ENCODE measurements at places on chromosomes 1 and 21.

GRCh38 chr1:36257375-36257767 lies 33.1 kb downstream of the THRAP3 start:
- DNase-seq, result no peak

DNA sequence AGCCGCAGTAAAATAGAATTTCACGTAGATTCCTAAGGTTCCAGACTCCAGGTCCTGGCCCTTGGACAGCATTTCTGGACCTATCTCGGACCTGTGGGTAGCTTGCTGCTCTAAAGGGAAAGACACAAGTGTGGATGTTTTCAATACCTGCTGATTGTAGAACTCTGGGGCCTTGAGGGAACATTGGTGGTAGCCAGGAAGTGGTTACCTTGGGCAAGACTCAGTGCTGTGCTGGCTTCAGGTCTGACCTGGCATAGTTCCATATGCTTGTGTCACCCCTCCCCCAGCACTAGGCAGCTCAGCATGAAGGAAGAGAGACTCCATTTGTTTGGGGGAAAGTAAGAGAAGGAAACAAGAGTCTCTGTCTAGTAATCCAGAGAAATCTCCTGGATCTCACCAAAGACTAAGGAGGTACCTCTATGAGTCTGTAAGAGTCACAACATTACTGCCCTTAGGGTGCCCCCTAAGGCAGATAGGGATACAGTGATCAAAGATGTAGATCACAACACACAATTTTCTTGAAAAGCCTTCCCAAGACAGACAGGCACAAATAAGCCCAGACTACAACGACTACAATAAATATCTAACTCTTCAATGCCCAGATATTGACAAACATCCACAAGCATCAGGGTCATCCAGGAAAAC lies 398.8 kb downstream of the TGFB2 start:
- DNase-seq, result no peak

DNA sequence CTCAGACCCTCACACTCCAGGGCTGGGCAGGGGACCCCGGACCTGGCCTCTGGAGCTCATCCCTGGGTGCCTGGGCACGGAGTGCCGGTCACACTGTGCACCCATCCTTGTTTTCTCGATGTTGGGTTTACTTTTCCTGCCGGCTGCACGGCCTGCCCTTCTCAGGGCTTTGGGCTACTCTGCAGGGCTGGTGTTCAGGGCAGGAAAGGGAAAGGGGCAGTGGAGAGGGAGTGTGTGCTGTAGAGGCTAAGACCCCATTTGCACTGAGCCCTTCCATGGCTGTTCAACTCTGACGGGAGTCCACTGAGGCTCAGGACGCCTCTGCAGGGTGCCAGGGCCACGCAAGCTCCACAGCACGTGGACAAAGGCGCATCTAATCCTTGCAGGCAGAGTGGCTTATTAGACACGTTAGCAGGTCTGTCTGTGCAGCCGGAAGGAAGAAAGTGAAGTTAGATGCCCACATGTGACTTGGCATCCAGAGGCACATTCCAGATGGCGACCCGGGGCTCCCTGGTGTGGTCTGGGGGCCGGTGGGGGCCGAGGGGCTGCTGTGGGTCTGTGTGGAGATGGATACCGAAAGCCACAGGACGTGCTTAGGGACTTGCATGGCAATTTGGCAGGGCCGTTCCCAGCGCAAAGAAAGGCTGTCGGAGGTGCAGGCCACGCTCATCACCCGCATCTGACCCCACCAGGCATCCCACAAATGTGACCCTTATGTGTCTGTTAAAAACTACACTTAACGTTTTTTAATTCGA lies 33.6 kb downstream of the COL18A1 start:
- peak; percentile 75 for DNase-seq

GRCh38 chr1:228848406-228848805 lies 113.1 kb downstream of the RHOU start:
- DNase-seq, result no peak

DNA sequence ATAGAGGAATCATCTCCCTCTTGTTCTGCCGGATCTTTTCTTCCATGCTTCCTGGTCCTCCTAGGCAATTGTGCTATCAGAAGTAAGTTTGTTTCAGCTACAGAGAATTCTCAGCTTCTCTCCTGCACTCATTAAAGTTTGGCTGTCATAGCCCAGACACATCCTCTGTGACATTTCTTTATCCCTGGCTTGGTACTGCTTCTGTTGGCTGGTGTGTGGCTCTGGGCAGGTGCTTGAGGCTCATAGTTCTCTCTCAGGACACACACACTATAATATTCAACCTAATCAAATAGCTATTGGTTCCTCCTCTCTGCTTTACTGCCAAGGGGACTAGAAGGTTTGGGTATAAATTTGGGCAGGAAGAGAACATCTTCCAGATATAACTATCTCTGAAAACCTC lies 172.1 kb downstream of the ROR1 start:
- DNase-seq, result no peak

DNA sequence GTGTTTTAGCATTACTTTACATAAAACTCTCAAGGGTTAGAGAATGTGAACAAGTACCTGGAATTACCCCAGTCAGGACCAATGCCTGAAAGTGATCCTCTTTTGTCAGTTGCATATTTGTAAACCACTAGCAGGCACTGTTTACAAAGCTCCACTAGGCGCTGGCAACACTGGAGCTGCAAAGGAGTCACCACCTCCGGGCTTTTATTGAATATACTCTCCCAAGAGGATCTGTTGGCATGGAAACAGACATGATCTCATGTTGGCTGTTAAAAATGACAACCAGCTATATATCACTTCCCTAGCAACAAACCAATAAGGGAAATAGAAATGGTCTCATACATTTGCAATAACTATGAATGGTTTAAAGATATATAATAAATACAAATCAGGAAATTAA lies 116.0 kb downstream of the TTLL7 start:
- DNase-seq, result no peak

GRCh38 chr1:190935925-190936324 lies 458.3 kb upstream of the BRINP3 start:
- no peak for DNase-seq

- no peak for DNase-seq
Observed at GRCh38 chr1:44503625-44504024, 98.6 kb downstream of the RNF220 start.

DNA sequence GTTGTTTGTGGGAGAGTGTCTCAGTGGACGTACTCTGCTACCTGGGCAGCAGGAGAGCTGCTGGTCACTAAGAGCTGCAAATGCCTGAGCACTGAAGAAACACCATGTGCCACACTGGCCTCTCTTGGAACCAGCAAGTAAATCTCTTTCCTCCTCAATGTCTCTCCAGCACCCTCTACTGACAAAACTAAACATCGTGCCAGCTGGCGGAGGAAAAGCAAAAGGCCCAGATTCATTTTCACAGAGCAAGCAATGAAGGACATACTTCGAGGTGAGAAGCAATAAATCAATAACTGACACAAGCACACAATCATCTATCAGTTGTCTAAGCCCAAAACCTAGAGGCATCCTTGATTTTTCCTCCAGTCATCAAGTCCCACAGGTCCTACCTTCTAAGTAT lies 78.1 kb downstream of the RERE start:
- DNase-seq, result no peak

GRCh38 chr21:23017989-23018388 lies 2019.8 kb downstream of the NCAM2 start:
- no peak for DNase-seq

GRCh38 chr1:241770115-241770514 lies 77.9 kb upstream of the EXO1 start:
- DNase-seq, result no peak

DNA sequence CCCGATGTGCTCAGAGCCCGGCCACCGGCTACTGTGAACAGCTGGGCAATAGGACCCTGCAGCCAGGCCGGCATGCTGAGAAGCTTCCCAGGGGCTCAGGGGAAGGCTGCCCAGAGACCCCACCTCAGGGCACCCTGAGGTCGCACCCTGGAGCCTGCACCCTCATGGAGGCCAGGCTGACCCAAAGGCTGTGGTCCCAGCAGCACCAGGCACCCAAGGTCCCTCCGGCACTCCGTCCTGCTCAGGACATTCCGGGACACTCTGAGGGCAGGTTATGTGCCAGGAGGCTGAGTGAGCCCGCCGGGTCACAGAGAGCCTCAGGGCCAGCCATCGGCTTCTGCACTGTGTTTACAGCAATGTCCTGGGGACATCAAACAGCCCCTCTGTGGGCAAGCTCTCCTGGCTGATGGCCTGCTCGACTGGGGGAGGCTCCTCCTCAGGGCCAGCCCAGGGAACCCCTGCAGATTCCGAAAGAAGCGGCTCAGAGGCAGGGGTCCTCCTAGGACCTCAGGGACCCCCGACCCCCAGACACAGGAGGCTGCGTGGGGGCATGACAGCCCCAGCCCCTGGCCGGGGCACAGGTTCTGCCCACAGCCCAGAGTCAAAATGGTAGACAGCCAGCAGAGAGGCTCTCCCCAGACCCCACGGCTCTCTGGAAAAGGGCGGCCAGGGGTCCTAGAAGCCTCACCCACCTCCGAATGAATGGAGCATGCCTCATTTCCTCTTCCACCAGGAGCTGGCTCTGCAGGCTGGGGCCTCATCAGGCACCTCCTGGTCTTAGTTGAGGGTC lies 8.2 kb downstream of the SLC19A1 start:
- peak; percentile 50 for DNase-seq

DNA sequence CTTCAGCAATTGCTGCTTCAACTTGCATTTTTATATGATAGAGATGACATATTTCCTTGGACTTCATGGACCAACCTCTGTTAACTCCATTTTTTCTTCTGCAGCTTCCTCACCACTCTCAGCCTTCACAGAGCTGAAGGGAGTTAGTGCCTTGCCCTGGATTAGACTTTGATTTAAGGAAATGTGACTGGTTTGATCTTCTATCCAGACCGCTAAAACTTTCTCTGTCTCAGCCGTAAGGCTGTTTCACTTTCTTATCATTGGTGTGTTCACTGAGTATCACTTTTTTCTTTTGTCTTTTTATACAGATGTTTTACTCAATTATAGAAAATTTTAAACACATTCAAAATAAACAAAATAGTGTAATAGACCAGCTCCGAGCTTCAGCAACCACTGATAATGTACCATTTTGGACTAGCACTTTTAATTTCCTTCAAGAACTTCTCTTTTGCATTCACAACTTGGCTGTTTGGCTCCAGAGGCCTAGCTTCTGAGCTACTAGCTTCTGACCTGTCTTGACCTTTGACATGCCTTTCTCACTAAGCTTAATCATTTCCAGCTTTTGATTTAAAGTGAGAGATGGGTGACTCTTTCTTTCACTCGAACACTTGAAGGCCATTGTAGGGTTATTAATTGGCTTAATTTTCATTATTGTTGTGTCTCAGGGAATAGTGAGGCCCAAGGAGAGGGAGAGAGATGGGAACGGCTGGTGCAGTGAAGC lies 9.3 kb downstream of the NEK7 start:
- DNase-seq, result no peak

DNA sequence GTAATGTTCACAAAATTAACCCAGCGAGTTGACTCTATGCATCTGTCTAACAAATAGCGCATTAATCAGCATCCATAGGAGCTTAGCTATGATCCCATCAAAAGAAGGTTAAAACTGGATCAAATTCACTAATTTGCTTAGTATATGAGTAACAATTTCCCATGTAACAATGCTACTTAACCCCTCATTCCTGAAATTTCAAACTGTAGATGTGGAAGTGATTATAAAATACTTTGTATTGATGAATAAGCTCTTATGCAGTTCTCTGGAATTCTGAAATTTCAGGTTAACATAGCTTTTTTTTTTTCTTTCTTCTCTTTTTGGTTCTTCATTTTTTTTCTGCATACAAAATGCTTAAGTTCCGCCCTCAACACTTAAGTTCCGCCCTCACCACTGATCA lies 1272.7 kb downstream of the KCNT2 start:
- DNase-seq, result no peak

DNA sequence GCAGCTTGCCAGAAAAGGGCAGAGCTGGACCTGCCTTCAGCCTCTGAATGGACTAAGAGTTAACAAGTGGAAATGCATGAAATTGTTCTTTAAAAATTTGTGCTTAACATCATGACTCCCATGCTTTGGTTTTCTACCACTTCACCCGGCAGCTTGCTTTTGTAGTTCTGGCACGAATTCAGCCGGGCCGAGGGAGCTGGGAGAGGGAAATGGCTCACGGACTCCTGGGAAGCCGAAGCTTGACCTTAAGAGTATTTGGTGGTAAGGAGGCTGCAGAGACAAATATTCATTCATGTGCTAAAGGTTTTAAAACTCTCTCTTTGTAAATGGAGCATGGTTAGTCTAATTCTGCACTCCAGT lies 17.2 kb upstream of the GFI1 start:
- no peak for DNase-seq

- no peak for DNase-seq
Observed at GRCh38 chr1:52479076-52479475, 73.8 kb downstream of the TUT4 start.

- DNase-seq, result no peak
Observed at GRCh38 chr21:17690078-17690494, 77.4 kb upstream of the BTG3 start.

- DNase-seq, result no peak
Observed at GRCh38 chr1:209561532-209561931, 22.0 kb upstream of the CAMK1G start.

GRCh38 chr21:44370027-44370735 lies 16.8 kb downstream of the TRPM2 start:
- DNase-seq, result no peak

GRCh38 chr1:149843431-149844041 lies 55.8 kb upstream of the BOLA1 start:
- DNase-seq, result peak; percentile 3

DNA sequence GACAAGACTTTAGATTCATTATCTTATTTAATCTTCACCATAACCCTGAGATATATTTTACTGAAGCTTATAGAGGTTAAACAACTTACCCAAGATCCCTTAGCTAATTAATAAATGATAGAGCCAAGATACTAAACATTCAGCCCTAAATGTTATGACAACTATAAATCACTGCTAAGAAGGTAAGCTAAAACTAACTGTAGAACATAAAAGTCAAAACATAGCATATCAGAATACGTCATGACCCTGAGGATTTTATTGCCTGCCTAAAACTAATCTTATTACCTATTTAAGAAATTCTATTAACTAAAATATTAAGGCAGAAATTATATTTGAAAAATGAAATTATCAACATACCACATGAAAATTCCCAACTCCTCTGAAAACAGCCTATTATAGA lies 22.6 kb downstream of the EVI5 start:
- no peak for DNase-seq

GRCh38 chr1:41259221-41259620 lies 17.1 kb upstream of the SCMH1 start:
- no peak for DNase-seq

DNA sequence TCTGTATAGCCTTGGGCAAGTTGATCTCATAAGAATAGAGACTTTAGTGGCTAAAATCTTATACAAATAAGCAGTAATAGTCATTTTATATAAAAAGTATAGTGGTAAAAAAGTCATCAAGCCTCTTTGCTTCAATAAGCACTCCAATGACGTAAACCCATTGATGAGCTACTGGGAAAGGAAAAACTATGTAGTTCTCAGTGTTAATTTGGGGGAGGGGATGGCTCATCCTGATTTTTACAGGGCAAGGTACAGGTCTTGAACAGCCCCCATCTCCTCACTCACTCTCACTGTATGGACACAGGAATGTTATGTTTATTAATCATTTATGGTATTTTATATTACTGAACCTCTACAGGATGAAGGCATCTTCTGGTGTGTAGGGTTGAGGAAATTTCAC lies 38.1 kb upstream of the CD55 start:
- DNase-seq, result no peak
